ENCODE measurements at places on chromosomes 4 and X.

DNA sequence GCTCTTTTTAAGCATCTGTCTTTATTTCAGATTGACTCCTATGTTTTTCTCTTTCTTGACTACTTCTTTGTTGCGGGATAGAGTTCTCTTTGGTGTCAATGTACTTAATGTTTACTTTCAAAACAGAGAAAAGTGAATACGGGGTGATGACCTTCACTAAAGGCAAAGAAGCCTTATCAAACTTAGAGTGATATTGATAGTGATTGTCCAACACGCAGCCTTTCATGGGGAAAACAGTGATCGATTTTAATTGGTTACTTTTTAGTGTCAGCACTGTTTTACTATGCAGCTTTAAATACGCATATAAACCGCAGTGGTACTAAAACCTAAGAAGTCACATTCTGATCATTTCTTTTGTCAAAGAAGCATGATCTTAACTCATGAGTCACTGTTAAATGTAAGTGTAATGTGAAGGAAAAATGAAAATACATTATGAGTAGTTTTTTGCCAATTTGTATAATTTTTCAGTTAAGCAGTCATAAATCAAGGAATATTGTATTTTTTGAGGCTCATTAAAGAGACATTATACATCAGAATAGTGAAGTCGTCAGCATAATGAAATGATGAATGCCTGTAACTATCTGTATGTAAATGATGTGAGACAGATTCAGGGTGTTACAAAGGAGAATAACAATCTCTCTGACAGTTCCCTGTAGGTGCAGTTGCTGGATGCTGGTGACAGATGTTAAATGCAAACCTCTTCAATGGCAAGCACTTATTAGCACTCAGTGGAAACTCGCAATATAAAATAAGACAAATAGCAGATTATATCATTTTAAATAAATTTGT lies 2082.8 kb upstream of the TENM3 start:
- DNase-seq = no peak

DNA sequence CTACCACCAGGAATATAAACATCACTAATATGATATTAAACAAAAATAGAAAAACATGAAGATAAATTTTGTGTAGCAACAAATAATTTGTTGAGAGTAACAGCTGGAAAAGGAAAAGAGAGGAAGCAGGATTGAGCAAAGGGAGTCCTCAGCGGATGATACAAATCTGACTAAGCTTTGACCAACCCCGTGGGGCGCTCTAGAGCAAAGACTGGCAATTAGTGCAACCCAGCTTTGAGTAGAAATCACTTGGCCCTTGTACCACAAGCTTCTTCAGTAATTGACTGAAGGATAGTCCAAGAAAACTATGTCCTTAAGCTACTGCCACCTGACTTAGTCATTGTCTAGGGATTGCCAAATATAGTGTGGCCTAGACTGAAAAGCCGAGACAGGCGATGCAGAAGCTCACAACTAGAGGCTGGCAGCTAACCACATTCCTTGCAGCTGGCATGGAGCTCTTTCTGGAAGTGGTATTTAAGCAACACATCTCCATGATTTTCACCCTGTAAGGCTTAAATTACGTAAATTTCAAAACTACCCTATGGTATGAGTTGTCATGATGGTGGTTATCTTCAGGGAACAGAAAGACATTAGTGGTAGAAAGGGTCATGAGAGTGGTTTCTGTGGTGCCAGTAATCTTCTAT lies 396.0 kb downstream of the PDGFC start:
- no peak for DNase-seq

- no peak for DNase-seq
Observed at GRCh38 chrX:42495139-42495538, 282.8 kb downstream of the PPP1R2C start.

DNA sequence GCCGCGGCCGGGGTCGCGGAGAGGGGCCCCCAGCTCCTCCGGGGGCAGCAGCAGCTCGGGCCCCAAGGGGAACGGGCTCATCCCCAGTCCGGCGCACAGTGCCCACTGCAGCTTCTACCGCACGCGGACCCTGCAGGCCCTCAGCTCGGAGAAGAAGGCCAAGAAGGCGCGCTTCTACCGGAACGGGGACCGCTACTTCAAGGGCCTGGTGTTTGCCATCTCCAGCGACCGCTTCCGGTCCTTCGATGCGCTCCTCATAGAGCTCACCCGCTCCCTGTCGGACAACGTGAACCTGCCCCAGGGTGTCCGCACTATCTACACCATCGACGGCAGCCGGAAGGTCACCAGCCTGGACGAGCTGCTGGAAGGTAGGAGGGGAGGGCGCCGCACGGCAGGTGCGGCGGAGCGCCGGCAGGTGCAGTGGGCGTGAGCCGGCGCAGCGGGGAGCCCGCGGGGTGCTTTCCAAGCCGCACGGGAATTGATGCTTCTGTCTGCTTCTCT lies 886 bp downstream of the DCLK2 start:
- no peak for DNase-seq

GRCh38 chr4:26321373-26322221 lies 783 bp downstream of the RBPJ start:
- peak; percentile 27 for DNase-seq

- no peak for DNase-seq
Observed at GRCh38 chrX:138150709-138151108, 560.8 kb downstream of the FGF13 start.

- DNase-seq = no peak
Observed at GRCh38 chrX:118315529-118315928, 30.4 kb upstream of the WDR44 start.

Data from activated T-helper 9 cell treated with anti-CD3 and anti-CD28 coated beads, Interleukin-2, amount 50 U/mL, for 16 hours (primary cell).